Astrocyte (in vitro differentiated cells and primary cell): ENCODE measurements at places on chromosomes 5 and 9. TPM values are rescaled to one million over a fixed set of nuclear protein-coding genes. Genes with fewer than 3 reads are reported as not detected.
A peak's percentile ranks its signal among the peaks of the same experiment; 100 is the strongest.

The SLC45A2 gene
- total RNA-seq: 0.82 and 0.98 TPM in 2 replicates

GRCh38 chr5:2184026-2184366 lies 301.3 kb upstream of the IRX4 start:
- no peak overlapping the region for H3K4me3 ChIP-seq
- DNase-seq: no peak
- no peaks in the 10 kb centered on the region for H3K36me3 ChIP-seq
- H3K4me1 ChIP-seq: no peaks in the 10 kb centered on the region
- H3K27me3 ChIP-seq: no peaks in the 10 kb centered on the region

DNA sequence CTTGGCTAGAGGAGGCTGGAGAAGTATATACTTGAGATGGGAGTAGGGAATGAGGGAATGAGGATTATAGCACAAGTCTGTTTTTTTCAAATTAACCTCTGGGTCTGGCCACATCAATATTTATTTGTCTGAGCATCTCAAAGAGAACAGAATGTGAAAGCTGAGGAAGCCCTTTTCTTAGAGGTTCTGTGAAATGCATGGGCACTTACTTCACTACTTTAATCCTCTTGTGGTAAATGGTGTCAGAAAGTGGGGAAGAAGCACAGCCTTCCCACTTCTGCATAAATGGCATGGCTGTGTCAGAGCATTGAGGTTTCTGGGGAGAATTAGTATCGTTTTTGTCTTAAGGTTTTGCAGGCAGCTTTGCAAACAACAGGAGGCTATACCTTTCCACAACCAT lies 48.6 kb downstream of the SPATA31D1 start:
- DNase-seq: no peak
- no peaks in the 10 kb centered on the region for H3K36me3 ChIP-seq
- no peaks in the 10 kb centered on the region for H3K27me3 ChIP-seq
- no peak overlapping the region for H3K27ac ChIP-seq

The TMEM252 gene
- not detected in 2 replicates for total RNA-seq

The AK8 gene
- total RNA-seq: 0.27 and 0.84 TPM in 2 replicates

The NR5A1 gene
- total RNA-seq: 0.26 TPM in 1 of 2 replicates, not detected in the other

- H3K27ac ChIP-seq: peak within 1 kb of the TSS; percentile 57
- peak; percentile 55 for DNase-seq
- no peaks in the 10 kb centered on the region for H3K36me3 ChIP-seq
- no peaks in the 10 kb centered on the region for H3K27me3 ChIP-seq
- peak within 1 kb of the TSS; percentile 76 for H3K4me3 ChIP-seq
Observed at GRCh38 chr5:170861917-170862766, at the start of gene RANBP17. Gene RANBP17, plus strand, starts transcription at chr5:170862018.

- H3K27ac ChIP-seq: peak overlapping the region; percentile 89
- H3K27me3 ChIP-seq: no peaks in the 10 kb centered on the region
Observed at GRCh38 chr5:136031711-136032110, 2.9 kb downstream of the TGFBI start.

The PCDHA7 gene
- total RNA-seq: 2.6 TPM in 2 replicates

The HRH2 gene
- 1.7 and 1.9 TPM in 2 replicates for total RNA-seq

The BNIP1 gene
- total RNA-seq: 10.4 and 13.2 TPM in 2 replicates

The SLC34A1 gene
- not detected in 2 replicates for total RNA-seq

The PCDHB14 gene
- total RNA-seq: 5.6 and 6.4 TPM in 2 replicates
